ENCODE measurements at places on chromosomes 4 and X.

DNA sequence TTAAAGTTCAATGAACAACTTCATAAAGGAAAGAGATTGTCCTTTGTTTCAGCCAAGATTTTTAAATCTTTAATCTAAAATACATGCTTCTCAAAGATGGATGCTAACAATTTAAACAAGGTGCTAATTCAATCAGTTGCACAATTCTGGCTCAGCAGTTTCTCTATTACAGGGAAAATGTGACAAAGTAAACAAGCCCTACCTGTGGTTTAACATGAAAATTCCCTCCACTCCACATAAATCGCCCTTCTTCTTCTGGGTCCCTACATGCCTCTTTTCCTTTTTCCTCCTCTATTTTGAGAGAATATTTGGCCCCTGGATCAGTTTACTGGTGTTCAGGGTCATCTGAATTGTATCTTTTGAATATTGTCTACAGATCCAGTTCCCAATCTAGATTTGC is 80.6 kb downstream of the FRYL start:
- no peak for DNase-seq

DNA sequence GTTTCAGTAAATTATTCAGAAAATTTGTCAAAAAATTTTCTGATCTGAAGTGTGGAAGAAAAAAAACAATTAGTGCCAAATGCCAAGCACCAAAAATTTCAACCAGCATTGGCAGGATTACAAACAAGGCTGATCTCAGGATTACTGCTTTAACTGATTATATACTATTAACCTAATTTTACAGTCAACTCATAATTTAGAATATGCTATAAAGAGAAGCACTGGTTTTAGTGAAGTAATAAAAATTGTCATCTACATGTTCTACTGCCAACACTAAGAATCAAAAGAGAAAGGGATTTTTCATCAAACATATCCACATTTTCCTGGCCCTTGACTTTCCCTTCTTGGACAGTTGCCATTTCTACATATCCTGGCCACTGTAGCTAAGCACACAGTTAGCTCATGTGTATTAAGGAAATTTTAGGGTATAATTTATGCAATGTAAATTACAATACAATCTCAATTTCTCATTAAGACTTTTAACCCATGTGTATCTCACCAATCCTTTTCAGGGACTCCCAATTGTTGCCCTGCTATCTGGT is 33.8 kb downstream of the THOC2 start:
- no peak for DNase-seq

GRCh38 chr4:150818661-150819060 is 196.4 kb downstream of the LRBA start:
- no peak for DNase-seq

- DNase-seq: no peak
Measured at GRCh38 chr4:124973716-124974115, 261.2 kb upstream of the ANKRD50 start.

DNA sequence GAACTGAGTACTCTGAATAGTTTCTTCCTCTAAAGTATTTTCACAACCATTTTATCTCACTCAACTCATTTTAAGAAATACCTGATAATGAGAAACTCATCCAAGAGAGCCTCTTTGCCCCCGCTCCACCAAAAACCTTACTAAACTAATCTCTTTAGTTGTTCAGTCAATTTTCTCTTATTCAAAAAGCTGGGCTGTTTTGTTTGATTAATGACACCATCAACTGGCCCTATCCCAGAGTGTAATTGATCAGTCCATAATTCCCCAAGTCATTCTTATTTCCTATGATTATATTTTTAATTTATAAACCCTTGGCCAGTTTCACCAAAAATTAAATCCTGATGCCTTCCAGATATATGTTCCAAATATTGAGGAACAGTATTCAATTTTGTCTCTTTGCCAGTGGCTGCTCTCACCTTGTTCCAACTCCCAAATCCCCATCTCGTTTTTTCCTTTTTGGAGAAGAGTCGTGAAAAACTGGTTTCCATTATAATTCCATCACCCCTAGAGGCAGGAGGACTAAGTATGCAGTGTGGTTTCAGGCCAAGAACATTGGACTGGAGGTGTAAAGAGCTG is 10.4 kb downstream of the LIMCH1 start:
- DNase-seq: no peak

DNA sequence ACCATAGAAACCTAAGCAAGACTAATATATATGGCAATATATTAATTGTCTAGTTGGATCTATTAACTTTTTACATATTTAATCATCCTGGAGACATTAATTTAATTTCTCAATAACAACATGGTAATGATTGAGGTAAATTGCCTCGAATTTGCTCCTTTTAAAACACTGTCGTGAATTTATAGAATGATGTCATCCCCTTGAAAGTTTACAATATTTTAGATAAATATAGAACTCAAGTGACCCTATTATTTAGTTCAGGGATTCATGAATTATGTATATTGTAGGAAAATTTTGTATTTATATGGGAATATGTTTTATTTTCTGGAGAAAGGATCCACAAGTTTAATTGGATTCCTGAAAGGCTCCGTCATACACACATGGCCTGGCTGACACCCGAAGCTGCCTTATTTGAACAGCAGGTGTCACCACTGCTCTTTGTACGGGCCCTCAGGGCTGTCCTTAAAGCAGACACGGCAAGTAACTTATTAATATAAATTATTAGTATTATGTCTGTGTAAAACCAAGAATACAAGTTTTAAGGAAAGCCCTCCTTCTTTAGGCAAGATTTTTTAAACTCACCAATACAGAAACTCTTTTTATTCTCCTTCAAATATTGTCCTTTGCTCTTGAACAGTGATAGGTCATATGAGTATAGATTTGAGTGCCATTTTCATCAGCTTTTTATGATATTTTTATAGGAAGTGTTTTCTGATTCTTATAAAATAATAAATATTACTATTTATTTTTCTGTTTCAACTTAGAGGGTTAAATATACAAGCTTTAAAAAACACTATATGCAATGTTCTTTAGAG is 1.9 kb upstream of the PLRG1 start:
- DNase-seq: peak; percentile 76

All from activated CD4-positive, alpha-beta T cell treated with anti-CD3 and anti-CD28 coated beads, Interleukin-2, amount 10 ng/mL, durations not matched to agents 7 days and 5 days (primary cell).